ENCODE measurements at places on chromosomes 4 and X.

GRCh38 chr4:88244816-88245579 lies 39.4 kb downstream of the PPM1K start:
- DNase-seq, result no peak

GRCh38 chr4:40055863-40056715 lies 561 bp upstream of the N4BP2 start:
- DNase-seq, result peak; percentile 43

- no peak for DNase-seq
These were observed 21.7 kb upstream of the CD38 start for GRCh38 chr4:15756361-15756861.

DNA sequence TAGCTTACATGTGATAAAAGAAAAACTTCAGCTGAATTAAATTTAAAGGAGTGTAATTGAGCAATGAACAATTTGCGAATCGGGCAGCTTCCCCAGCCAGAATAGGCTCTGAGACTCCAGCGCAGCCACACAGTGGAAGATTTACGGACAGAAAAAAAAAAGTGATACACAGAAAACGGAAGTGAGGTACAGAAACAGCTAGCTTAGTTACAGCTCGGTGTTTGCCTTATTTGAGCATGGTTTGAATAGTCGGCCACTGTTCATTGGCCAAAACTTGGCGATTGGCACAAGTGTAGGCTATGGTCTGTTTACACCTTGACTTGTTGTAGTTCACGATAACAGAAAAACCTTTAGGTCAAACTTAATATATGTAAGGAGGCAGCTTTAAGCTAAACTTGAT lies 16.7 kb upstream of the SUPT20HL1 start:
- no peak for DNase-seq

GRCh38 chr4:167943872-167944505 lies 148.3 kb upstream of the ANXA10 start:
- no peak for DNase-seq

DNA sequence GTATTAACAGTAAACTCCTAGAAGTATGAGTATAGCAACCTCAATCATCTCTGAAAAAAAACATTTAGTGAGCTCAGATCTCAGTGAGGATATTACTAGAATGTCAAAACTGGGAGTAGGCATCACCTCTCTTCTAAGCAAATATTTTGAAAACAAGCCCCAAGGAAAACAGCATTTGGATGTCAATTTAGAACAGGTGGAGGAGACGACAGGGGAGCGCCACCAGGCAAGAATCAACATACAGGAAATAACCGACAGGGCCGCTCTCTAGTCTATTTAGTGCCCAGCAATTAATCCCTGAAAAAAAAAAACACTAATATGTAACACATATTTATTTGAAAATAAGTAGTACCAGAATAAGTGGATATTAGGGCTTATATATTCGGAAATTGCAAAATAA lies 940.3 kb upstream of the ADGRL3 start:
- no peak for DNase-seq

DNA sequence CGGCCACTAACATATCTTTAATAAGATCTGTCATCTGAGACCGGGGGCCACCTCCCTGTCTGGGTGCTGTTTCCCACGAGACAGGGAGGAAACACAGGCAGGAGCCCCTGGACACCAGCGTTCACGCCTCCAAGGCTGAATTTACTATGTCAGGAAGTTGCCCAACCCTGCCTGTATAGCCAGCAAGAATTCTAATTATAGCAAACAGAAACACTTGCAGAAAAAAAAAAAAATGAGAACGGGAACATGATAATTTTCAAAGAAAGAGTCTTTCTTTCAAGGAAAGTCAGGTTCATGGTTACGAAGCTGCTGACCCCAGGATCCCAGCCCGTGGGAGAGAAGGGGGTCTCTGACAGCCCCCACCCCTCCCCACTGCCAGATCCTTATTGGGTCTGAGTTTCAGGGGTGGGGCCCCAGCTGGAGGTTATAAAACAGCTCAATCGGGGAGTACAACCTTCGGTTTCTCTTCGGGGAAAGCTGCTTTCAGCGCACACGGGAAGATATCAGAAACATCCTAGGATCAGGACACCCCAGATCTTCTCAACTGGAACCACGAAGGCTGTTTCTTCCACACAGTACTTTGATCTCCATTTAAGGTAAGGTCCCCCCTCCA lies at the start of gene IL3RA:
TSS of gene IL3RA (plus strand) at position 455 of the 613 bp plus-strand sequence. CDS start 4,981 bp downstream, outside the sequence.
- DNase-seq, result no peak

DNA sequence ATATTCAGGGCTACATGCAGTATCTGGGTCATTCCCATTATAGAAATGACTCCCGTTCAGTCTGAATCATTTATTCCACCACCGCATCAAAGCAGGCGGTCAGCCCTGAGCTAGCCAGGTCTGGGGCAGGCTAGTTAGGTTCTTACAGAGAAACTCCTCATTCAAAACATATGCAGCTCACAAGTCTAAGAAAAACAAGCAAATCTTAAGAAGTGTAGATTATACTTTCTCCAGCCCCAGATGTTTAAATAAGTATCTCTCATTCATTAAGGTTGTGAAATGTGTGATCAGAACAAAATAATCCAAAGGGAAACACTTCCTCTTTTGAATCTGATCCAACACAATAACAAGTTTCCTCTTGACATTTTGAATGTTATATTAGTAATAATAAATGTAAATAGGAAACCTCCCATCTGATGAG lies 441.9 kb downstream of the INPP4B start:
- no peak for DNase-seq

DNA sequence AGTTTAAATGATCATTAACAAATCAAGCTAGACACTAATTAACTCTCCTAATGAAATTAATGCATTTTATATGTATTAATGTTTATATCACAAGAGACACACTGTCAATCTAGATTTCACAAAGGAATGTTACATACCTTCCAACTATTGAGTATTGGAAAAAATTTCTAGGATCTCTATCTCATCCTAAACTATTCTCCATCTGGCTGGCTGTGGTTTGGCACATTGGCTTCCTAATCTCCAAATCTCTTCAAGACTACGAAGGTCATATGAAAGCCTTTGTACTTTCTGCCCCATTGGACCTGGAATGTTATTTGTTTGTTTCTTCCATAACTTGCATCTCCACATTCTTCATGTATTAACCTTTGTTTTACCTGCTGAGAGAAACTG lies 1160.0 kb downstream of the ADGRL3 start:
- DNase-seq, result no peak

GRCh38 chrX:154471839-154472684 lies 7.0 kb downstream of the LAGE3 start:
- DNase-seq, result no peak

GRCh38 chr4:152363086-152363485 lies 172.8 kb downstream of the FBXW7 start:
- peak; percentile 75 for DNase-seq

Measured in BJ (cell line).